ENCODE measurements at places on chromosomes 13 and 19. TPM values are rescaled to one million over a fixed set of nuclear protein-coding genes. Genes with fewer than 3 reads are reported as not detected.

The FREM2 gene
- total RNA-seq, result under 0.01 TPM

The CYP4F12 gene
- not detected for total RNA-seq

The TEX29 gene
- total RNA-seq, result 0.26 TPM

The POU2F2 gene
- 0.26 TPM for total RNA-seq

The AXL gene
- total RNA-seq, result 448 TPM

The LHB gene
- total RNA-seq, result not detected

The UBE2L5 gene
- total RNA-seq, result not detected

The APOC4 gene
- not detected for total RNA-seq

The LRRC63 gene
- not detected for total RNA-seq

The STOML3 gene
- total RNA-seq, result not detected

The C1QTNF9 gene
- not detected for total RNA-seq

The ZNF492 gene
- 0.20 TPM for total RNA-seq

The TEX101 gene
- not detected for total RNA-seq

The ZNF724 gene
- total RNA-seq, result 2.0 TPM

The C3 gene
- 313 TPM for total RNA-seq

The PGLYRP2 gene
- total RNA-seq, result not detected

The S1PR2 gene
- total RNA-seq, result 11.9 TPM

The BEST2 gene
- total RNA-seq, result not detected

The CPT1C gene
- 24.3 TPM for total RNA-seq

The CD22 gene
- 0.40 TPM for total RNA-seq

The APC2 gene
- 0.20 TPM for total RNA-seq

The ENOX1 gene
- 5.5 TPM for total RNA-seq

The FXYD1 gene
- 4.2 TPM for total RNA-seq

The DIRAS1 gene
- 2.3 TPM for total RNA-seq

The SOX1 gene
- not detected for total RNA-seq

The SLAIN1 gene
- total RNA-seq, result 3.9 TPM

The DNAAF3 gene
- total RNA-seq, result 0.10 TPM
